Stimulated activated CD4-positive, alpha-beta T cell treated with anti-CD3 and anti-CD28 coated beads, TNF-alpha, amount 100 ng/mL, for 4 hours (primary cell): ENCODE measurements at places on chromosomes 7 and 10.
A peak's percentile ranks its signal among the peaks of the same experiment; 100 is the strongest.

DNA sequence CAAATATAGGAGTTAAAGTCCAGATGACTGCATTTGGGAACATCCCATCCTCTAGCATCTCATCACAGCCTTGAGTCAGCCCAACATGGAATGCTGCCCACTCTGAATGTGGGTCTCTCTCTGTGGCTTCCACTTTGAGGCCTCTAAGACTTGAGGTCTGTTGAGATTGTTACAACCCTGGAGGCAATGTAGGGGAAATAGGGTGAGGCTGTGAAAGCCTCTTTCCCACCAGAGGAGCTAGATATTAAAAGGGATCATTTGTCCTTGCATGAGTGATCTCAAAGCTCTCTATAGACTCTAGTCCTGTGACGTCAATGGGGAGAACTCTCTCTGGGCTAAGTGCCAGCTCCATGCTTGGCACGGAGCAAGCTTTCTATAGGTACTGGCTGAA lies 6.4 kb upstream of the GOLGA7B start:
- DNase-seq, result no peak

- DNase-seq, result no peak
Observed at GRCh38 chr10:122052701-122053100, 63.7 kb downstream of the TACC2 start.

- no peak for DNase-seq
Observed at GRCh38 chr7:728602-729001, 1.5 kb upstream of the PRKAR1B start.

DNA sequence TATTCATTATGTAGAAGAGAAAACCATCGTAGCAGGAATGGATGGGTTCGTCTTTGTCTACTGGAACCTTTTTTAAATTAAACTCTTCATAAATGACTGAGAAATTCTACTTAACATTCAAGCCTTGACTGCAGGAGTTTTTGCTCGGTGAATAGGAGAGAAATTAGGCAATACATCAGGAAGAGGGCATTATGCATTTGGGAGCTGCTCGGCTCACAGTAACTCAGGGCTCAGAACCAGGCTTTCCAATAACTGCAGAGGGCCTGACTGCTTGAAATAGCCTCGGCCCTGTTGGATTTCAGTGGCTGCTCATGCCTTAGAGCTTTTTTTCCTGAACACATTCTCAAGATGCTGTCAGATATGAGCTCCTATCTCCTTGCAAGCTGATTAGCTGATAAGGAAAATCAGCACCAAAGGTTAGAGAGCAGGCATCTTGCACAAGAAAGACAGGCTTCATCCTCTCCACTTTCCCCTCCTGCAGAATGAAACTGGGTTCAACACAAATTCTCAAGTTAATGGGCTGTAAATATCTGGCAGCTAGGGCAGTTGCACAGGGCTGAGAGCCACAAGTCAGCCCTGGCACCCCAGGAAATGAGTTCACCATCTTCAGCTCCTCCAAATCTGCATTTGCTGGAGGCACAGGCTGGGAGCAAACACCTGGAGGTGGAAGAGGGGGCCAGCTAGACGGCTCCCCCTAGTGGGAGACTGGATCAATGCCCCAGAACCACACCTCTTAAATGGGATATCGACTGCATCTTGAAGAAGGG lies 24.3 kb downstream of the TECTB start:
- DNase-seq, result no peak

DNA sequence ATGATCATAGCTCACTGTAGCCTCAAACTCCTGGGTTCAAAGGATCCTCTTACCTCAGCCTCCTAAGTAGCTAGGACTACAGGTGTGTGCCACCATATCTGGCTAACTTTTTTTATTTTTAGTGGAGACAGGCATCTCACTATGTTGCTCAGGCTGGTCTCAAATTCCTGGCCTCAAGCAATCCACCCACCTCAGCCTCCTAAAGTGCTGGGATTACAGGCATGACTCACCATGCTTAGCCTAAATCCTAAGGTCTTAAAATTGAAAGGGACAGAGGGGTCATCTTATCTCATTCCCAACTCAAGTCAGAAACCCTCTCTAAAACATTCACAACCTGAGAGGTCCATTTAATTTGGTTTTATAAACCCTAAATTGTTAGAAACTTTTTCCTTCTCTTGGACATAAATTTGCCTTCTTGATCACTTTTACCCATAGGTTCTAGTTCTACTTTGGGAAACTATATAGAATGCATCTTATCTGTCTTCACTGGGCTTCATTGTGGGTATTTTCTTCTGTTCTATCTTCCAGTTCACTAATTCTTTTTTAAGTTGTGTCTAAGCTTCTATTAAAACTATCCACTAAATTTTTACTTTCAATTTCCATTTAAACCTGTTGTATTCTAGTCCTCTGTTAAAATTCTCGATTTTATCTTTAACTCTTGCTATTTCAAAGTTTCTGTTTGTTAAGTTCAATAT lies 183.4 kb upstream of the KAT6B start:
- DNase-seq, result no peak

DNA sequence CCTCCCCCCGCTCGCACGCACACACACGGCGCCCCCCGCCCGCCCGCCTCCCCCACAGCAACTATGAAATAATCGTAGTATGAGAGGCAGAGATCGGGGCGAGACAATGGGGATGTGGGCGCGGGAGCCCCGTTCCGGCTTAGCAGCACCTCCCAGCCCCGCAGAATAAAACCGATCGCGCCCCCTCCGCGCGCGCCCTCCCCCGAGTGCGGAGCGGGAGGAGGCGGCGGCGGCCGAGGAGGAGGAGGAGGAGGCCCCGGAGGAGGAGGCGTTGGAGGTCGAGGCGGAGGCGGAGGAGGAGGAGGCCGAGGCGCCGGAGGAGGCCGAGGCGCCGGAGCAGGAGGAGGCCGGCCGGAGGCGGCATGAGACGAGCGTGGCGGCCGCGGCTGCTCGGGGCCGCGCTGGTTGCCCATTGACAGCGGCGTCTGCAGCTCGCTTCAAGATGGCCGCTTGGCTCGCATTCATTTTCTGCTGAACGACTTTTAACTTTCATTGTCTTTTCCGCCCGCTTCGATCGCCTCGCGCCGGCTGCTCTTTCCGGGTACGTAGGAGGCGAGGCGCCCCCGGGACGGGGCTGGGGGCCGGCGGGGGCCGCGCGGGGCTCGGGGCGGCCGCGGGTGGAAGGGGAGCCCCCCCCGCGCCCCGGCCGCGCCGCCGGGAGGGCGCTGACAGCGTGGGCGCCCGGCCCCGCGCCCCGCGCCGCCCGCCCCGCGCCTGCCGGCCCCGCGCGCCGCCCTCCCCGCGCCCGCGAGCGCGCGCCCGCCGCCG lies 441 bp downstream of the BMI1 start:
- DNase-seq, result peak; percentile 50

DNA sequence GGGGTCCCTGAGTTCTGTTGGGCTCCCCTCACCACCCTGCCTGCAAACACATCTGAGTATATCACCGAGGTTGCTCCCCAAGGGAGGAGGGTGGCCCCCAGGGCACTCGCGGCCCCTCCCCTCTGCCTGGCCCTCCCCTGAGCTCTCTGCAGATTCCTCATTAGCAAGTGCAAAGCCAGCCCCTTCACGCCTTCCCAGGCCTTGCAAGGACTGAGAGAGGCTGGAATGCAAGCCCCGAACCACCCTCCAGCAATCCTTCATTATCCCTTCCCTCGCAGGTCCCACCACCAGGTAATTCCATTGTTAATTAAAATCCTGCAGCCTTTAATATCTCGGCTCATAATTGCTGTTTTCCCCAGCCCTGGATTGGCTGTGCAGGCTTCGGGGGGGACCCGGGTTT lies 35.3 kb upstream of the MYL10 start:
- DNase-seq, result no peak

GRCh38 chr7:69213878-69214277 lies 384.4 kb upstream of the AUTS2 start:
- DNase-seq, result no peak

GRCh38 chr10:112124866-112125265 lies 58.7 kb downstream of the GPAM start:
- no peak for DNase-seq

DNA sequence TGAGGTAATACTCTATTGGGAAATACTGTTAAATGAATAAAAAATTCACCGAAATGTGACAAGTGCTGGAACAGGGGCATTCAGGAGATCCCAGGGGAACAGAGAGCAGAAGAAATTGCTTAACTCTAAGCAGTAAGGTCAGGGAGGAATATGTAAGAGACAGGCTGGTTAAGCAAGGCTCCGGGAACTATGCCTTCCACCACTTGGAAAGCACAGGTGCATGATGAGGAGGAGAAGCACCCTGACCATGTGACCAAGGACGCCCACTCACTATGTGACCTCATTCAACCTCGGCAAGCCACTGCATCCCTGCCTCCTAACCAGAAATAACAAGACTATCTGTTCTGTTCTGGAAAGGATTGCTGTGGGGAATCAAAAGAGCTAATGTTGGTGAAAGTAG lies 218.4 kb downstream of the ELMO1 start:
- no peak for DNase-seq

GRCh38 chr7:6256109-6256483 lies 16.3 kb downstream of the CYTH3 start:
- no peak for DNase-seq
